Thoracic aorta endothelial cell (primary cell): ENCODE measurements at places on chromosomes 7 and 10. TPM values are rescaled to one million over a fixed set of nuclear protein-coding genes. Genes with fewer than 3 reads are reported as not detected.

CRPPA gene
- 2.2 and 2.3 TPM in 2 replicates for total RNA-seq

DRGX gene
- not detected in 2 replicates for total RNA-seq

FAM13C gene
- total RNA-seq = 0.13 and 0.93 TPM in 2 replicates

GDF2 gene
- not detected in 2 replicates for total RNA-seq

C10orf88 gene
- total RNA-seq = 13.4 and 14.8 TPM in 2 replicates

MSMB gene
- total RNA-seq = not detected in 2 replicates

LAMB1 gene
- total RNA-seq = 673 and 715 TPM in 2 replicates

GRM3 gene
- not detected in 2 replicates for total RNA-seq

VAX1 gene
- not detected in 2 replicates for total RNA-seq

POU6F2 gene
- total RNA-seq = not detected in 2 replicates

UFSP1 gene
- 1.3 and 3.1 TPM in 2 replicates for total RNA-seq

PNLIPRP1 gene
- total RNA-seq = not detected in 2 replicates

AMZ1 gene
- total RNA-seq = 0.14 TPM in 1 of 2 replicates, not detected in the other

TRIP6 gene
- total RNA-seq = 58.2 and 65.1 TPM in 2 replicates

GTPBP10 gene
- total RNA-seq = 24.6 and 24.9 TPM in 2 replicates

FAM221A gene
- total RNA-seq = 2.1 and 3.7 TPM in 2 replicates

WDFY4 gene
- 4.9 and 5.5 TPM in 2 replicates for total RNA-seq

FBXO24 gene
- 0.14 and 0.27 TPM in 2 replicates for total RNA-seq

SEC31B gene
- total RNA-seq = 3.3 and 6.0 TPM in 2 replicates

IFIT2 gene
- total RNA-seq = 1.7 and 2.4 TPM in 2 replicates

OR6V1 gene
- total RNA-seq = not detected in 2 replicates

PIP gene
- not detected in 2 replicates for total RNA-seq

ADCY1 gene
- 0.40 and 0.43 TPM in 2 replicates for total RNA-seq

DEPP1 gene
- 230 and 326 TPM in 2 replicates for total RNA-seq

NRP1 gene
- 281 and 335 TPM in 2 replicates for total RNA-seq
